Neural crest cell (in vitro differentiated cells): ENCODE measurements at places on chromosomes 5 and 9. TPM values are rescaled to one million over a fixed set of nuclear protein-coding genes. Genes with fewer than 3 reads are reported as not detected.

The THBS4 gene
- total RNA-seq = 6.9 and 10.0 TPM in 2 replicates

The AQP7 gene
- total RNA-seq = 0.57 and 0.98 TPM in 2 replicates

The LRRC19 gene
- not detected in 2 replicates for total RNA-seq

The TOR4A gene
- 0.75 and 0.86 TPM in 2 replicates for total RNA-seq

The NFX1 gene
- total RNA-seq = 32.2 and 33.2 TPM in 2 replicates

The KIAA0825 gene
- total RNA-seq = 3.4 and 3.5 TPM in 2 replicates
